ENCODE measurements at places on chromosomes 1 and 21.

DNA sequence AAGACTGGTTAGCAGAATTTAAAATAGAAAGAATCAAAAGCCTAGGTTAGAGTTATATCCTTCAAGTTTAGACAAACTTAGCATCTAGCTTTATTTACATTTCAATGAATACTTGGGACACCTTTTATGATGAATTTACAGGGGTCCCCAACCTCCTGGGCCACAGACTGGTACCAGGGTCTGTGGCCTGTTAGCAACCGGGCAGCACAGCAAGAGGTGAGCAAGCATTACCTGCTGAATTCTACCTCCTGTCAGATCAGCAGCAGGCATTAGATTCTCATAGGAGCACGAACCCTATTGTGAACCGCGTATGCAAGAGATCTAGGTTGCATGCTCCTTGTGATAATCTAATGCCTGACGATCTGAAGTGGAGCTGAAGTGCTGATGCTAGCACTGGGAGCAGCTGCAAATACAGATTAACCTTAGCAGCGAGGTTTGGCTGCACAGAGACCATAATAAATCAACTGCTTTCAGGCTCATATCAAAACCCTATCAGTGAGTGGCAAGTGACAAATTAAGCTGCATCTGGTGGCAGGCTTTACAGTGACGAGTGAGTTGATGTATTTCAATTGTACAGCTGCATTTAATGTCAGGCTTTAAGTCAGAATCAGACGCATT is 82.0 kb downstream of the UCHL5 start:
- no peak for DNase-seq

- DNase-seq: no peak
Measured at GRCh38 chr1:96116731-96117130, 604.9 kb upstream of the PTBP2 start.

DNA sequence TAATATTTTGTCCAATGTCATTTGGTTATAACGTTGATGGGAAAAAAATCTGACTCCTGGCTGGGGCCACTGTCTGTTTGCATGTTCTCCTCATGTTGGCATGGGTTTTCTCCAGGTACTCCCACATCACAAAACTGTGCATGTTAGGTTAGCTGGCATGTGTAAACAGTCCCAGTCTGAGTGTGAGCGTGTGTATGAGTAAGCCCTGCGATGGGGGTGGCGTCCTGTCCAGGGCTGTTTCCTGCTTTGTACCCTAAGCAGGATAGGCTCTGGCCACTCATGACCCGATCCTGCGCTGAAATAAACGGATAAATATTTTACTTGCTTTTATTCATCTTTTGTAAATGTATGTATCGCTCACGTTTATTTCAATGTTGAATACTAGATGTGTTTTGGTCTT is 13.5 kb downstream of the EFCAB14 start:
- DNase-seq: no peak

DNA sequence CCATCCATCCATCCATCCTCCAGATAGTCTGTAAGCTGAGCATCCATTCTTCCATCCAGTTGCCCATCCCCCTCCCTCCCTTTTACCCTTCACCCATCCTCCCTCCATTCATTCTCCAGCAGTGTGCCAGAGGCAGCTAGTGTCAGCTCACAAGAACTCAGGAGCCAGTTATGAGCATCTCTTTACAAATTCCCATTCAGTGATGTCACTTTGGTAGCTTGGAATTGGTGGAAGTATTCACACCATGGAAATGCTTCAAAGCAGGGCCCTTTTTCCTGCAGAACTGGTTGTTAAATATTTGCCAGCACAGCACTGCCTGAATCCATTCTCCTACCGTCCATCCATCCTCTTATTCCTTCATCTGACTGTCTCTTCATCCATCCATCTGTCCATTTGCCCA is 72.5 kb downstream of the ARHGEF10L start:
- DNase-seq: no peak

DNA sequence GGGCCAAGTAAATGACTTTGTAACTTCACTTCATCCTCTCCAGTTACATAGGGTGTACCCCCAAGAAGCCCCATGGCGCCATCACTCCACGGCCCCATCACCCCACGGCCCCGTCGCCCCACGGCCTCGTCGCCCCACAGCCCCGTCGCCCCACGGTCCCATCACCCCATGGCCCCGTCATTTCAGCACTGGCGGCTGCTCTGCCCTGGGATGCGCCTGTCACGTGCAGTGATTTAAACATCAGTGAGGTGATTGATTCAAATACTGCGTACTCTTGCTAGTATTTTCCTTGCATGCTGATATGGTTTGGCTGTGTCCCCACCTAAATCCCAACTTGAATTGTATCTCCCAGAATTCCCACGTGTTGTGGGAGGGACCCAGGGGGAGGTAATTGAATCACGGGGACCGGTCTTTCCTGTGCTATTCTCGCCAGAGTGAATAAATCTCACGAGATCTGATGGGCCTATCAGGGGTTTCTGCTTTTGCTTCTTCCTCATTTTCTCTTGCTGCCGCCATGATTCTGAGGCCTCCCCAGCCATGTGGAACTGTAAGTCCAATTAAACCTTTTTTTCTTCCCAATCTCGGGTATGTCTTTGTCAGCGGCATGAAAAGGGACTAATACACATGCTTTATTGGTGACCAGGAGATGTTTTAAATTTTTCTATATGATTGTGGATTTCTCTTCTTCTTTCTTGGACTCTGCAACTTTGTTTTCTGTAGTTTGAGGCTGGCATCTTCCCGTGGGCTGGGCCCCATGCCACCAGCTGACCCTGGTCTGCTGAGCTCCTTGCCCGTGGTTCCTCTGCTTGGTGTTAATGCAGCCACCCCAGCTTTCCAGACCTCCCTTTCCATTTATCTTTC is 50.1 kb upstream of the PCBP3 start:
- DNase-seq: no peak

DNA sequence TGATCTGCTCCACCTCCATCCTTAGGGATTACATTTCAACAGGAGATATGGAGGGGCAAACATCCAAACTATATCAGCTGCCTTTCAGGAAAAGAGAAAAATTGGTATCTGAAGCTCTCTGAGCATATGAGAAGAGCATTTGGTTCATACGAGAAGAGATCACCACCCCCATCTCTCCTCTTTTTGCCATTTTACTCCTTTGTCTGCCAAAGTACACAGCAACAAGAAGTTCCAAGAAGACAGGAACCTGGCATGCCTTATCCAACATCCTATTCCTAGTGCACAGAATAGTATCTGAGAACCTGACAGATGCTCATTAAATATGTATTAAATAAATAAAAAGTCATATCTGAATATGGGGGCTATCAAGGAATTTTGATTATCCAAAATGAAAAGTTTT is 142.5 kb upstream of the PKN2 start:
- no peak for DNase-seq

- DNase-seq: no peak
Measured at GRCh38 chr1:72635719-72636118, 353.4 kb upstream of the NEGR1 start.

GRCh38 chr1:36166938-36167905 is 11.3 kb downstream of the MAP7D1 start:
- DNase-seq: no peak

GRCh38 chr1:234610061-234610665 is at the start of gene IRF2BP2:
TSS of gene IRF2BP2 (minus strand) at chr1:234610178. CDS start at chr1:234609494, 684 bp downstream.
- DNase-seq: peak; percentile 65

DNA sequence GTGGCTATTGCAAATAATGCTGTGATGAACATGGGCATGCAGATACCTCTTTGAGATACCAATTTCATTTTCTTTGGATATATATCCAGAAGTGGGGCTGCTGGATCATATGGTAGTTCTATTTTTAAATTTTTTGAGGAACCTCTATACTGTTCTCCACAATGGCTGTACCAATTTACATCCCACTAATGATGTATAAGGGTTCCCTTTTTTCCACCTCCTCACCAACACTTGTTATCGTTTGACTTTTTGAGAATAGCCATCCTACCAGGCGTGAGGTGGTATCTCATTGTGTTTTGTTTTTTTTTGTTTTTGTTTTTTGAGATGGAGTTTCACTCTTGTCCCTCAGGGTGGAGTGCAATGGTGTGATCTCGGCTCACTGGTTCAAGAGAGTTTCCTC is 6.6 kb upstream of the NUCKS1 start:
- no peak for DNase-seq

GRCh38 chr1:11961230-11961629 is 19.0 kb upstream of the MFN2 start:
- no peak for DNase-seq

DNA sequence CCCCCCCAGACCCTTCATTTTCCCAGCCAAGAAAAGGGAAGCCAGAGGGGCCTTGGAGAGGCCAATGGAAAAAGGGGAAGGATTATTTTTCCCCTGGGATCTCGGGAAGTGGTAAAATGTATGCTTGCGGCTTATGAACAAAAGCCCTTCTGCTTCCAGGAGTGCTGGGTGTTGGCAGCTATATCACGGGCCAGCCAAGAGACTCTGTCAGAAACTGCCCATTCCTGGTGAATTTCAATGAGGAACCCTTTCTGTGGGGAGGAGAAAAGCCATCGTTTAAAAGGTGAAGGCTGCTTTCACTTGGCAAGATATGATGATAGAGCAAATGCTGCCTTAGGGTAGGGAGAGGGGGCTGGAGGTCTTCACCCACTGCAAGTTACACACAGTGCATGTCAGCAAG is 69.7 kb upstream of the ZC3H12A start:
- no peak for DNase-seq

- no peak for DNase-seq
Measured at GRCh38 chr1:235867903-235868469, 1.3 kb upstream of the LYST start.

DNA sequence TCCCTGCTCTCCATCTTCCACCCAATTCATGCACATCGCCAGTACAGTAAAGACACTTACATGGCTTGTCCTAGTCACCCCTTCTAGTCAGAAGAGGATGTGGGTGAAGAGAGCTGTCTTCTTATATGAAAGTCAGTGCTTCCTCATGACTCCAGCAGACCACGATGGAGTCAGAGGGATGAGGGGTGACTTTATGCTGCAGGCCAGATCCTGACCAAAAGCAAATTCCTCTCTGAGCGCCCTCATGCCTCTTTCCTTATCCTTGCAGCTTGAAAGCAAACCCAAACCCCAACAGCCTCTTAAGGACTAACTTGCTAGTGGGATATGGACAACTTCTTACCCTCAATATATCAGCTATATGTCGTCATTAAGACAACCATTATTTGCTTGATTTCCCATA is 348.2 kb upstream of the DUSP10 start:
- DNase-seq: no peak

- DNase-seq: no peak
Measured at GRCh38 chr1:159580340-159580739, 7.3 kb upstream of the APCS start.

DNA sequence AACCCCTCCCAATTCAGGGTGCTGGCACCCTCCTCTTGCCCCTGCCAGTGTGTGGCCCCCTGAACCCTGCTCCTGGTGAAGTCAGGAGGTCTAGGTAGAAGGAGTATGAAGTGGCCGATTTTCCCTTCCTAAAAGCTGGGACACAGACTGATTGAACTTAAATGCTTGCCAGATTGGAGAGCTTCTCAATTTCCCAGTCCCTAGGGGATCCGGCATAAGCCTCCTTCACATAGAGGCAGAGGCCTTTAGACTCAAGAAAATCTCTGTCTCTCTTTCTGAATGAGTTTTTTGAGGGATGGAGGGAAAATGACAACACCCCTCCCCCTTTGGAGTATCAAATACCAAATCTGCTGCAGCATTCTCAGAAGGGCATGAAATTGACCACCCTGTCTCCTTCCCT is 51.5 kb downstream of the SYT2 start:
- DNase-seq: no peak

Measured in stimulated activated CD4-positive, alpha-beta T cell treated with anti-CD3 and anti-CD28 coated beads, Interleukin-1b, Interleukin-23, amount 100 ng/mL, for 1 hour (primary cell).